ENCODE measurements at places on chromosomes 7 and 10.

DNA sequence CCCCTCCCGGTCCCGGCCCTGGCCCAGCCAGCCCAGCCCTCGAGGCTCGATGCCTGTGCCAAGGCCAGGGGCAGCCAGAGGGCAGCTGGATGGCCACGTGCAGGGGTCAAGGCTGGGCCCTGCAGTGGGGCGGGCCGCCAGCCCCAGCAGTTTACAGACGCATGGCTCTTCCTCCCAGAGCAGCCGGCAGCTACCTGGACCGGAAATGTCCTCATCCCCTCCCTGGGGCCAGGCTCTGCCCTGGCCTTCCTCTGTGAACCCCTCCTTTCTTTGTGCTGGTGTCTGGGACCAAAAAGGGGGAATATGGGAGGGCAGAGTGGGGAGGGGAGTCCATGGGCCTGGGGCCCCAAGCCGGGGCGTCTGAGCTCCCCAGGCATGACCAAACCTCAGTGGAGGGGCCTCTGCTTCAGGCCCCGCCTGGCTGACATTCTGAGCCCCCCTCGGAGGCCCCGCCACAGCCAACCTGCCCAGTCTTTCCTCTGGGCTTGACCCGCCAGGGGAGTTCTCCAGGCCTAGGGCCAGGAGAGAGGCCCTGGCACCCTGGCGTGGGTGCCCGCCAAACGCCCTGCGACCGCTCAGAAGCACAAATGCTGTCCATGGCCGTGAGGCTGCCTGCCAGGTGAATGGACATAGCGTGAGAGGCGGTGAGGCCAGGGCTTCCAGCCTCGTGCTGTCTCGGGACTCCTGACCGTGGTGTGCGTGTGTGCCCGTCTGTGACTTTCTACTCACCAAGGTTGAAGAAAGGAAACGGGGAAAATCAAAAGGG, 24.7 kb upstream of the AMZ1 start:
- DNase-seq, result no peak

GRCh38 chr7:131619336-131620305, 63.2 kb upstream of the PODXL start:
- no peak for DNase-seq

DNA sequence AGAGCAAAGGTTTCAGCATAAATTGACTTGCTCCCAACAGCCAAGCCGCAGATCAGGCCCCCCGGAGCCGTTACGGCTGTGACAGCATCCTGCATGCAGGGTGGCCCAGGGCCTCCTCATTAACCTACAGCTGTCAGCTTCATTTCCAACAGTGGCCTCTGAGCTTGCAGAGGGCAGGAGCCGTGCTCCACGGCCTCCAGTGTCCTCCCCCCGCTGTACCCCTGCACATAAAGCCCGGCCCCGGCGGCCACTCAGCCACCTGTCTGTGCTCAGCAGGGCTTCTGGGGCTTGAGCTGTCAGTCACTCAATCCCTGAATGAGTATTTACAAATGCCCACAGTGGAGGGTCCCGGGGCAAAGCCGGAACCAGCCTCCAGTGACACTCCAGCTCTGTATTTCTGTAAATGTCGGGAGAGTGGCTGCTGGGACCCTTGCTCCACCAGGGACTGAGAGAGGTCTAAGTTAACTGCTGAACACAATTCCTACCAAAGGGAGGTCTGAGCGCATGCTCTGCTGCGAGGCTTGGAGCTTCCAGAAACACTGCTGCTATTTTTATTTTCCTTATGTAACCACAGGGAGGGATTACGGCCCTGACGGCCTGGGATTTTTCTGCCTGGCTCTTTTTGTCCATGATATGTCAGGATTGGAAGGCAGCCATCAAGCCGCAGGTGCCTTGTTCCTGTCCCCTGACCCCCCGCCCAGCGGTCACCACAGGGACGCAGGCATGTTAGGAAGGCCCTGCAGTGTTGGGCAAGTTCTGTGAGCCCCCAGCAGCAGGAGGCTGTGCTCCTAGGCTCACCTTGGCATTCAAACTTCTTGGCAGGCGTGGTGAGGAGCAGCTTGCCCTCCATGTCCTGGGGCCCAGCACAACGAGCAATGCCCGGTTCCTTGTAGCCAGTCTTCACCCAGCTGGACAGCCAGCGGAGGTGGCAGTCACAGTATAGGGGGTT, 165.0 kb downstream of the SLIT1 start:
- no peak for DNase-seq

DNA sequence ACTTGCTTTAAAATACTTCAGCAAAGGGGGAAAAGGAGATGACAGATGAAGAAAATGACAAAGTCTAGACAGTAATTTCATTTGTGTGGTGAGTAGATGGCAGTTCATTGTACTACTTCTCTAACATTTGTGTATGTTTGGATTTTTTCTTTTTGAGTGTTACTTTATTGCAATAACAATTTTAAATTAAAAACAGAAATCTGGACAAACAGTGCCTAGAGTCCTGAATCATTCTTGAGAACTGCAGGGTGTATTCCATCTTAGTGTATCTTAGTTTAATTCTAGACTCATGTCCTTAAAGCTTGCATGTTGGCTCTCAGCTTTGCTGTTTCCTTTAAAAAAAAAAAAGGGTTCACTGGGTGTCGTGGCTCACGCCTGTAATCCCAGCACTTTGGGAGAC, 31.1 kb downstream of the HOXA1 start:
- DNase-seq, result no peak

DNA sequence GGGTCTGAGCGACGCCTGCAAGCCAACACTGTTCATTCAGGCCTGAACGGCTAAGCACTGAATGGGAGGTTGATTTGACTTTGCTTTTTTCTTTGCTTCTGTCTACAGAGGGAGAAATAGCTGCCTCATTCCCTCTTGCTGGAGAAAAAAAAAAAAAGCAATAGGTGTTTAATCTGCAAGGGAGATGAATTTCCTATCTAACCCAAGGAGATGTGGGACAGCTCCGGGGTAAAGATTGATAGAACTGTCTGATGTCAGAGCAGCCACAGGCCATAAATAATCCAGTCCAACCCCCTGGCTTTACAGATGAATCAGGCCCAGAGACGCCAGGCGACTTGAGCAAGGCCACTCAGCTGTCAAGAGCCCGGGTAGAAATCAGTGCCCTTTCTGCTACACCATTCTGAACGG, 168.0 kb downstream of the ARHGAP12 start:
- peak; percentile 8 for DNase-seq

GRCh38 chr7:156174428-156174827, 362.2 kb upstream of the SHH start:
- DNase-seq, result no peak

DNA sequence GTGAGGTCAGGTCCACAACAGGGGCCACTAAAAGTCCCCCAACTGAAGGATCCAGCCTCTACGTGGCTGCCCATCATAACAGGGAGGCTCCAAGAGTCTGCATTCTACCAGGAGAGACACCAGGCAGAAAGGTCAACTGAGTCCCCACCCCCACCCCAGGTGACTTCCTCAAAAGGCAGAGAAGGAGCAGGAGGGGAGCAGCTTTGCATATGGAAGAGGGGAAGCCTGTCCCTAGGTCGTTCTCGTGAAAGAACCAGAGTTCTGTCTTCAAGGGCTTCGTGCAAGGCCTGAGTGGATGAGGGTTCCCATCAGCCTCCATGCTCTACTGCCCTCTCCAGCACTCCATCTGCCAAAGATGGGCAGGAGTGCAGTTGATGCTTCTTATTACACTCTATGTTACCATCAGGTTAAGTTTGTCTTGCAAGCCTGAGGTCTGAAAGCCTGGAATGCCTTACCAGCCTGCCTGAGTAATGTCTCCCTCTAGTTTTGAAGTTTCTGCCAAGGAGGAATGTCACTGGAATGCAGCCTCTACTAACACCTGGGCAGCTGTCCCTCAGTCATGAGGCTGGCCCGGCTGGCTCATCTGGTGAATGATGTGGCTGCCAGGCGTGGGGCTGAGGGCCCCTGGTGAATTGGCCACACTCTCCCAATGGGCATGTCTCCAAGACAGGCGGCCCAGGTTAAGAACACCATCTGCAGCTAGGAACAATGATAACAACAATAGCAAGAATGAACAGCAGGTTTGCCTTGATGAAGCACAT, 54.3 kb upstream of the SMNDC1 start:
- DNase-seq, result no peak

GRCh38 chr7:45709168-45710042, 135.2 kb downstream of the ADCY1 start:
- DNase-seq, result no peak
